ENCODE measurements at places on chromosomes 12 and 14.

DNA sequence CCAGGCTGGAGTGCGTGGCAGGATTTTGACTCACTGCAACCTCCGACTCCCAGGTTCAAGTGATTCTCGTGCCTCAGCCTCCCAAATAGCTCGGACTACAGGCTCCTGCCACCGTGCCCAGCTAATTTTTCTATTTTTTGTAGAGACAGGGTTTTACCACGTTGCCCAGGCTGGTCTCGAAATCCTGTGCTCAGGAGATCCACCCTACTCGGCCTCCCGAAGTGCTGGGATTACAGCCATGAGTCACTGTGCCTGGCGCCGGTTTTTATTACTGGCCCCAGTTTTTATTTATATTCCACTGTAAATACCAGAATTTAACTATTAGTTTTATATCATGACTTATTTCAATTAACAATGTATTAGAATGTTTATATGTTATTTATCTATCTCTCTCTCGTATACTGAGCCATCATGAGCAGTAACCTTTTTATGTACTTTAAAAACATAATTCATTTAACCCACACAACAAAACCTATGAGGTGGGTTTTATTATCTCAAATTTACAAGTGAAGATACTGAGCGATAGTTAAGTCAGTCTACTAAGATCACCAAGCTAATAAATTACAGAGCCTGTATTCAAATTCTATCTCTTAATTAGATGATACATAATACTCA lies 47.8 kb downstream of the HECTD1 start:
- DNase-seq, result no peak

DNA sequence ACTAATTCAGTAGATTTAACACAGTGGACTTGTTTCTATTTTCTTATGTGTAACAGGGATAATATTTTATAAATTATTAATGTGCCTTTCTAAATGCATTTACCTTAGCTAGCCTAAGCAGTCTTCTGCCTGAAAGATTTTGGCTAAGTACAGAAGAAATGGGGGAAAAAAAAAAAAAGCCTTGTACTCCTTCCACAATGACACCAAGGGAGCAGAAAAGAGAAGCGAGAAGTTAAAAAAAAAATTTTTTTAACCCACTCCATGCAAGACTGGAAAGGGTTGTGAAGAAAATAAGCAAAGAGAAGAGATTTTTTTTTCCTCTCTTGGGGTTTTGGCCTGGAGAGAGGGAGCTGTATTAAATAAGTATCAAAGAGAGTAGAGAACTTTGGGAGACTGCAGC lies 28.7 kb downstream of the NELL2 start:
- DNase-seq, result no peak

- DNase-seq, result no peak
Measured at GRCh38 chr14:75238756-75239455, 39.7 kb upstream of the FOS start.

DNA sequence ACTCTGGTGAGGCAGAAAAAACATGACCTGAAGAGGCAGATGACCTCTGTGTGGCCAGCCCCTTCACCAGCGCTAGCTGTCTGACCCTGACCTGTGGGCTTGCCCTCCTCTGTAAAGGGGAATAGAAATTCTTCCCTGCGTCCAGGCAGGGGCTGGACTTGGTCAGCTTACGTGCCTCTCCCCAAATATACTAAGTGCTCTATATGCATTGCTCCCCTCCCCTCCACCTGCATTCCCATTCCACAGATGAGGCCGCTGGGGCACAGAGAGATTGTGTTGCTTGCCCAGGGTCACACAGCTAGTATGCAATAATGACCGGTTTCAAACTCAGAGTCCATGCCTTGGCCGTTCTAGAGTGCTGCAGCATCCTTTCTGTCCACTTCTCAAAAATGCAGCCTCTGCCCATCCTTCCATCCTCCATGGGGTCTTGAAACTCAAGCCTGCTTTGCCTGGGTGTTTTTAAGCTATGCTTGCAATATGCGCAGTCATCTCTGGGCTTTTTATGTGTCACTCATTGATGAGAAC lies 303.9 kb downstream of the CACNA1C start:
- no peak for DNase-seq

DNA sequence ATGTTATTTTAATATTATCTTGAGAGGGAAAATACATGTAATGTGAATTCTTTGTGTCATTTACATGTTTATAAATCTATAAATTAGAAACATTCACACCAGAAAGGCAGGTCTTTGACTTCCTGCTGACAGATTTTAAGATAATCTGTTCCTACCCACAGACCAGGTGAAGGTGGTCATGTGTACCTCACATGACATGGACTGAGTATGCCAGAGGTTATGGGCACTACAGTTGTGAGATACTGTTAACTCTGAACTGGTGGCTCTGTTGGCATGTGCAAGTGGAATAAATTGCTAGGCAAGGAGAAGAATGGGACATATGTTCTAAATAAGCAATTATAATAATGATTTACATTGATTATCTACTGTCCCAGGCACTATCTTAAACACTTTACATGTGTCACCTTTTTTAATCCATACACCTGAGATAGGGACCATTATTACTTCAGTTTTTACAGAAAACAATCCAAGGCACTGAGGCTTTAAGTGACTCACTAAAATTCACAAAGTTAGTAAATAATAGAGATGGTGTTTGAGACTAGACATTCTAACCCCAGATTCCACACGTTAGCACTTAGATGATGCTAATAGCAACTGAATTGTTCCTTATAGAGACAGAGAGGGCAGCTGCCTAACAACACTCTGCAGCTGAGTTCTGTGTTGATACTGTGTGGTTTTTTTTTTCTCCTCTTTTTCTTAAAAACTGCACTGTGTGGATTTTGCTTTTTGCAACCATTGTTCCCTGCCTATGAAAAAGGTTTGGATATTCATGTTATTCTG lies 23.8 kb downstream of the SLC16A7 start:
- DNase-seq, result no peak

- no peak for DNase-seq
Measured at GRCh38 chr12:123992118-123992825, 19.3 kb downstream of the ZNF664 start.

DNA sequence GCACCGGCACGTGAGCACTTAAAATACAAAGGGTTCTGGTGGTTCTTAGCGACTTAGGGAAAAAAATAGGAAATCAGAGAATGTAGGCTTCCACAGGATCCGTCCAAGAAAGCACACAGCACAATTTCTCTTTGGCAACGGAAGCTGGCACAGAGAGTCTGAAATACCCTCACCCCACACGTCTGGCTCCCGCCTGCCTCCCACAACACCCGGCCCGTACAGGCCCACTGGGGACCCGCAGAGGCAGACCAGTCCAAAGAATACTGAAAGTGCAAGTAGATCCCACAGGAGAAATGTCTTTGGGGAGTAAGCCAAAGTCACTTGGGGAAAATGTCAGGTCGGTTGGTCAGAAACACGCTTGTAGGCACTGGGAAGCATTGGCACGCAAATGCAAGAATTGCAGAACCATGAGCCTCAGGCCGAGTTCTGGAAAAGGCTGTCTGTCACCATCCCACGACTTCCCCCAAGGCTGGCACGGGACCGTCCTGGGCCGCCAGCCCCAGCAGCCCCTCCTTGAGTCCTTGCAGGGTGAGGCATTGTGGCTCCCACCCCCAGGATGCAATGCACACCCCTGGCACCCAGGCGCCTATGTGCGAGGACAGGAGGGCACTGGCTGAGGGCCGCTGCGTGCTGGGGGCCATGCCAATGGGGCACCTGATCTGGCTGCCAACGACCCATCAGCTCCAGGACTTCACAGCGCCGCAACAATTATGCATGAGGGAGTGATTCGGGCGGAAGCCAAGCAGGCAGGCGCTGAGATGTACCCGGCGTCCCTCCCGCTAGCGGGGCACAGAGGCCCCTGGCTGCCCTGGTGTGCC lies 29.7 kb downstream of the CHGA start:
- no peak for DNase-seq

GRCh38 chr14:94175011-94175745 lies 1.1 kb downstream of the PPP4R4 start:
- no peak for DNase-seq

DNA sequence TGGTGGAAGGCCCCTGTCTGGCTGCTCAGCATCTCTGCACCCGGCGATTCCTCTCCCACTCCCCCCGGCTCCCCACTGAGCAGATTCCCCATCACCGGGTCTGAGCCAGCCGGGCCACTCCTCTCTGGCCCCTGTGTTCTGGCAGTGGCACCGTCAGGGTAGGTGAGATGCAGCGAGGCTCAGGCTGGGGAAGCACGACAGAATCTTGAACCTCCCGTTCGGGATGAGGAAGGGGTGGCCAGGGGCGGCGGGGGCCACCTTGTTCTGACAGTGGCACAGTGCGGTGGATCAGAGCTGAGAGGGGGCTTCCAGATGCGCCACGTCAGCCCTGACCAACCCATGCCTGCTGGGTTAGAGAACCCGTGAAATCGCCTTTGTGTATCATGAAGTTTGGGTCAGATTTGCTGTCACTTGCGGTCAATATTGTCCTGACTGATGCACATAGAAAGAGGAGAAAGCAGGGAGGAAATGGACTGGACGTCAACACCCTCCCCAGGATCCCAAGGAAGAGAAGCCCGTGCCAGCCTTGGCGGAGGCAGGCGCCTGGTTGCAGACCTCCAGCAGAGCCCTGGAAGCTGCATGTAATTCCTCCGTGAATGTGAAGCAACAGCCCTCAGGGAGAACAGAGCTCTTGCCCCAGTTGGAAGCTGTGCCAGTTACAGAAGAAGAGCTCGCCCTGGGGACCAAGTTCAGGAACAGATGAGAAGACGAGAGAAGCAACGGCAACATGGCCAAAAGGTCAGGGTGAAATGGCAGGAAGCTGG lies 137.1 kb upstream of the SFSWAP start:
- no peak for DNase-seq
